ENCODE measurements at places on chromosomes 2 and 18.
A peak's percentile ranks its signal among the peaks of the same experiment; 100 is the strongest.

DNA sequence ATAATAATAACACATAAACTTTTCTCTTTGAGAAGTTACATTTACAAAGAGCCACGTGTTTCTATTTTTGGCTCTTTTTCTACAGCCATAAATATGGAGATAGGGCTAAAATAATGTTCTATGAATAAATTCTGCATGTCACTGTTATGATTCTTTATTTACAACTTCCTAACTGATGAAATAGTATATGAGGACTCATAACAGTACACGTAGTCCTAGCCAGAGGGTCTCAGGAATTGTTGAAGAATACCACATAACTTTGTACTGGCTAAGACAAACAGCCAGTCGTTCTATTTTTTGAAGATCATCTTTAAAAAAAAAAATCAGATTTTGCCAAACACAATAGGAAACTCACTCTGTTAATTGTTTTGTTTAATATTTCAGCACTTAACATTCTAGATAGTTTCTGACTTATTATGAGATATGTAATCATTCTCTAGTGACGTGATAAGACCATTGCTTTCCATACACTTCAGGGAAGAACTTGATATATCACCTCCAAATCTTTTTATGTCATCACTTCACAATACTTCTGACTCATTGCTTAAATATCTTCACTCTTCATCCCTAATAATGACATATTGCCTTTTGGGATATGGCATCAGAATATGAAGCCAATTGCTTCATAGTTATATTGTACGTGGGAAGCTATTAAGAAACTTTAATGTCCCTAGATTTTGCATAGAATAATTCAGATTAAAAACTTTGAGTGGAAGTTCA lies 256.1 kb downstream of the XIRP2 start:
- no peak for DNase-seq

- DNase-seq, result no peak
Observed at GRCh38 chr2:38098421-38099098, 22.6 kb upstream of the CYP1B1 start.

DNA sequence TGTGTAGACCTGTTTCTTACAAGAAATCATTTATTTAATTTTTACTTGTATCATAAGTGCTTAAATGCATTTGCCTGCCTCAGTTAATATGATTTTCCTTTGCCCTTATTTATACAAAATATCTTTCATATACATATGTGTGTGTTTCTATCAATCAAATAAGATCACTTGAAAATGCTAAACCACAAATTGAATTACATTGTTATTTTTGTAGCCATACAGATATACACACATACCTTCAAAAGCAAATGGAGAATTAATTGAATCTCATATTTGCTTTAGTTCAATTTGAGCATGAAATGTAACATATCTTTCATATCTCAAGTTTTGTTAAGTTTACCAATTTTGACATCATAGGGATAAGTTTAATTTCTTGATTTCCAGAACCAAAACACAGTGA lies 755.8 kb upstream of the PIK3C3 start:
- no peak for DNase-seq

GRCh38 chr18:79217979-79218604 lies 148.9 kb downstream of the ATP9B start:
- DNase-seq, result no peak

GRCh38 chr2:119114266-119114665 lies 44.3 kb downstream of the C1QL2 start:
- DNase-seq, result no peak

- DNase-seq, result no peak
Observed at GRCh38 chr2:236341067-236341466, 76.9 kb upstream of the ASB18 start.

- DNase-seq, result no peak
Observed at GRCh38 chr2:54675738-54676137, 47.7 kb upstream of the EML6 start.

DNA sequence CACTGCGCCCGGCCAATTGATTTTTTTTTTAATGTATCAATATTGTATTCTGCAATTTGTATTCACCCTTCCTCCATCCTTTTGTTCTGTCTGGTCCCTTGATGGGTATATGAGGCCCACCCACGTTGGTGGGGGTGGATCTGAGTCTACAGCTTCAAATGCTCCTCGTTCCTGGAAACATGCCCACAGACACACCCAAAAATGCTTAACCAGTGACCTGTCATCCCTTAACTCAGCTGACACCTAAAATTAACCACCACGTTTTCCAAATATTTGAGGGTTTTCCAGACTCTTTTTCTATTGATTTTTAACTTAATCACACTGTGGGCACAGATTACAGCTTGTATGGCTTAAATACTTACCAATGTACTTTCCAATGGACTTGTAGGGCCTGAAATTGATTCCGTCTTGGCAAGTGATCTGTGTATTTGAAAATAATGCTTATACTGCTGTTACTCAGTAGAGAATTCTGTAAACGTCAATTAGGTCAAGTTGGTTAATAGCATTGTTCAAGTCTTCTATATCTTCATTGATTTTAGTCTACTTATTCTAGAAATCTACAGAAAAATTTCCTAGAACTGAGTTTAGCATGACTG lies 34.4 kb upstream of the CYP27C1 start:
- DNase-seq, result no peak

- no peak for DNase-seq
Observed at GRCh38 chr18:62442391-62442790, 80.4 kb upstream of the ZCCHC2 start.

- no peak for DNase-seq
Observed at GRCh38 chr2:136308611-136309010, 190.7 kb upstream of the CXCR4 start.

- no peak for DNase-seq
Observed at GRCh38 chr18:61991836-61992235, 99.0 kb upstream of the RNF152 start.

GRCh38 chr18:49304751-49305150 lies 155.7 kb downstream of the DYM start:
- no peak for DNase-seq

DNA sequence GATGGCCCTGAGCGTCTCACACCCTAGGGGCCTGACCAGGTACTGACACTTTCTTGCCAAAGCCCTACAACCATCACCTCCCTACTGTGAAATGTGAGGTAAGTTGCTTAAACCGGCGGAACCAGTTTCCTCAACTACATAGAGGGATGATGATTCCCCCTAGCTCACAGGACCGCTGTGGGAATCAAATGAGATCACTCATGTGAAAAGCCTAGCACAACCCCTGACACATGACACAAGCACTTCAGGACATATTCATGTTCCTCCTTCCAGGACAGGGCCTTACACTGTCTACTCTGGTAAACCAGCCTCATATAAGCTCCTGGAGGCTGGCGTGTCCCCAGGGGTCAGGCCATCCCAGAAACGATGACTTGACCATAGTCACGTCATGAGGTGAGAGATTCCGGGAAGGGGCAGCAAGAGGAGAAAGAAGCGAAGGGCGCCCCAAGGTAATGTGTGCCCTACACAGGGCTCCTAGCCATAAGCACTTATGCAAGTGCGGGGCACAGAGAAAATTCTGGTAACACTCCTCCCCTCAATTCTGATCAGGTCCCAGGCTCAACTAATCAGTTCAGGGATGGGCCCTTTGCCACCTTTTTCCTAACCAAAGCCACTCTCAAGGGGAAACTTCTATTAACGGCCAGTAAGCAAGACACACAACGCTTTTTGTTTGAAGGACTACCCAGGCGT lies 49.5 kb downstream of the C2orf42 start:
- peak; percentile 84 for DNase-seq

DNA sequence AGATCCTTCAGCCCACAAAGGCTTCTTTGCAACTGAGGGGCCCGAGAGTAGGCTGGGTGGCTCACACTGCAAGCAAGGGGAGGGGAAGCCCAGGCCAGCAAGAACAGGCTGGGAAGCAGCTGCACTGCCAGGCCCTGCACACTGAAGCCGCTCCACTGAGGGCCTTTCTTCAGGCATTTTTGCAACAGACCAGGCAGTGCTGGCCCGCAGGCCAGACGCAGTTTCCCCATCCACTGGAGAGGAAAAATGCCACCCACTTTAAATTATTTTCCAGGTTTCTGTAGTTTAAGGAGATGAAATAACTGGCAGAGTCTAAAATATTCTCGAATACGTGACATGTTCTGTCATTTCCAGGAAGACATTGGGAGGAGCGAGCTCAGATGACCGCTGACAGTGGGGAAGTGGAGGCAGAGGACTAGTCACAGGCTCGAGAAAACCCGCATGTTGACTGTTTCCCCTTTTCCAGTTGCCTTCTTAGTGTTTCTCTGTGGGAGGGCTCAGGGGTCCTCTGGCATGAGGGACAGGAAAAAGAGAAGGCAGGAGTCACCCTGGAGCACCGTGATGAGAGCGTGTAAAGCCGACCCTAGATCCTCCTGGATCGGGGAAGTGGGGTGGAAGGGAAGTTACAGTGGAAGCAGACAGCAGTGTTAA lies 53.3 kb upstream of the B3GNT7 start:
- no peak for DNase-seq

DNA sequence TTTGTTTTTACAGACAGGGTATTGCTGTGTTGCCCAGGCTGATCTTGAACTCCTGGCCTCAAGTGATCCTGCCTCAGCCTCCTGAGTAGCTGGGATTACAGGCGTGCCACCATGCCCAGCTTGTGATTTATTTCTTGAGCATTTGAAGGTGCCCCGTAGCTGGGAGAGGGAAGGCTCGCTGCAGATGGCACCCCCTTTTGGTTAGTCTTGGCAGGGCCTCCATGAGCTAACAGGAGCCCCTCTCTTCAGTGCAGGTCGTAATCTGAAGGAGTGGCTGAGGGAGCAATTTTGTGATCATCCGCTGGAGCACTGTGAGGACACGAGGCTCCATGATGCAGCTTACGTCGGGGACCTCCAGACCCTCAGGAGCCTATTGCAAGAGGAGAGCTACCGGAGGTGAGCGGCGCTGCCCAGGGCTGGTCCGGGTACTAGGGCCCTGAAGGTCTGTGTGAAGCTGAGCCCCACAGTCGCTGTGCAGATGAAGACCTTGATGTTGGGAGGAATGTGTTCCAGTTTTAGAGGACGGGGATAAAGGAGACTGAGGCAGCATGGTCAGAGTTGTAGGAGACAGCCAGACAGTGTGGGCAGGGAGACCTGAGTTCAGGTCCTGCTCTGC lies 6.7 kb downstream of the ASB1 start:
- no peak for DNase-seq

DNA sequence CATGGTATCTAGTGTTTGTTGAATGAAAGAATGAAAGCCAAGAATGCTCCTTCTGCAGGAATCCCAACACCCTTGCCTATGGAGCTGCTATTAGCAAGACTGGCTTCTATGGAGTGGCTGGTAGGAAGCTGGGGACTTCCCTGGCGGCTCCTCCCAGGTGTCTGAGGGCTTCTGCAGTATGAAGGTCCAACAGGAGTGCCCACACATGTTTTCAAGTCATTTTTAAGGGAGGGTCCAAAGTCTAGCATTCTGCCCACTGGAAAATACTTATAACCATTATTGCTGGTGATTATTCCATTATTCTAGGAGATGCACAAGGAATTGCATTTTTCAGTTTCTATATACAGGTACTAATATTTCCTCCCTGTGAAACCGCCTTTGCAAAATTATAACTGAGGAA lies 21.9 kb upstream of the NPC1 start:
- no peak for DNase-seq

DNA sequence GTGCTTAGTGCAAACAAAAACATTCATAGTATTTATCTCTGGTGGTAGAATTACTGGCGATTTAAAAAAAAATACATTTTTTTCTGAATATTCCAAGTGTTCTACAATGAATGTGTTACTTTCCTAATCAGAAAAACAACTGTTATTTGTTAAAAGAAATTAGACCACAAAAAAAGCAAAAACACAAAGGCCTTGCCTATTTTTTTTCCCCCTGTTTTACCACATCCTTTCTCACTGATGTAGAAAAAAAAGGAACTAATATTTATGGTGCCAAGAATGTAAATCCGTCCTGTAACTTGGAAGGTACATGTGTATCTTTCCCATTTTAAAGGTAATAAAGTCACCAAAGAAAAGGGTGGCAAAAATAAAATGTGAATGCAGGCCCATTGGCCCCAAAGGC lies 28.4 kb upstream of the MGAT4A start:
- DNase-seq, result no peak

- DNase-seq, result no peak
Observed at GRCh38 chr18:48670751-48671560, 132.1 kb downstream of the CTIF start.

GRCh38 chr2:219274361-219274921 lies 4.7 kb upstream of the DNAJB2 start:
- DNase-seq, result no peak

Data from WERI-Rb-1 (cell line).